NCI-H524 (cell line): ENCODE measurements at places on chromosomes 3 and 15.
A peak's percentile ranks its signal among the peaks of the same experiment; 100 is the strongest.

- peak; percentile 82 for DNase-seq
These were observed 39.7 kb downstream of the GLDN start for GRCh38 chr15:51380999-51381806.

DNA sequence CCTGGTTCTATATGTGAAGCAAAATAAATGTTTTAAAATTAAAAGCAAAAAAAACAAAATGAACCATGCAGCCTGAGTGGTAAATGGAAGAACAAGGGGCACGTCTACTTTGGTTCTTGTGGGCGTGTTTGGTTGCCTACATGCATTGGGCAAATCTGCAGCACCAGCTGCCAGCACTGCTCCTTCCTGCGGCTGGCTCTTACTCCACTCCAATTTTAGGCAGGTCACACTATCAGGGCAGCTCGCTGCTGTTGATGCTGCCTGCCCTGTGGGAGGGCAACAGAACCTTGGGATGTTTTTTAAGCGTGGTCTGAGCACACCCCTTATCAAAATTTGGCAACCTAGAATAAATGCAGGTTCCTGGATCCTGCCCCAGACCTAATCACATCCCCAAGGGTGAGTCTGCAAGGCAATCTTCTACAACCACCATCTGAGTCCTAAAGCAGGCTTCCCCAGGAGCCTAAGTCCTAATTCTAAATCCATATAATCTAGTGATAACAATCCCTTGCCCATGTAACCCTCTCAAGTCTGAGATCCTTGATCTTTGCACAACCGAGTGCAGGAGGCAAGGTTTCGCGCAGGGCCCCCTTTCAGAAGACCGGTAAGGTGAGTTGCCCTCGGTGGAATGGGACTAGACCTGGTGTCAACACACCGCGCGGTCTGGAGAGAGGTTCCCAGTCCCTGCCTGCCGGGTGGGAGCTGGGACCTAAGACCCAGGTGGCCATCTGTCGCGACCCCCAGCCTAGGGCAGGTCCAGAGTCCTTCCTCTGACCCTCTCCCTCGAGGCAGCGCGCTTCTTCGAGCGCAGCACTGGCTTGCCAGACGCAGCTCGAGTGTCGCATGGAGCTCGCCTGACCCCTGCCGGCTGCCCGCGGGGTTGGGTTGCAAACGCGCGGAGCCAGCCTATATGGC, 15.9 kb downstream of the IVD start:
- DNase-seq: peak; percentile 75

GRCh38 chr3:52313774-52314188, 2.3 kb upstream of the DNAH1 start:
- DNase-seq: no peak

GRCh38 chr3:183551930-183552329, 3.6 kb downstream of the KLHL6 start:
- DNase-seq: no peak

GRCh38 chr3:157318639-157319288, 117.9 kb upstream of the PTX3 start:
- no peak for DNase-seq

GRCh38 chr3:57017459-57017845, 43.0 kb upstream of the SPATA12 start:
- no peak for DNase-seq

- peak; percentile 30 for DNase-seq
These were observed 1.2 kb downstream of the SNX22 start for GRCh38 chr15:64152507-64153387.

DNA sequence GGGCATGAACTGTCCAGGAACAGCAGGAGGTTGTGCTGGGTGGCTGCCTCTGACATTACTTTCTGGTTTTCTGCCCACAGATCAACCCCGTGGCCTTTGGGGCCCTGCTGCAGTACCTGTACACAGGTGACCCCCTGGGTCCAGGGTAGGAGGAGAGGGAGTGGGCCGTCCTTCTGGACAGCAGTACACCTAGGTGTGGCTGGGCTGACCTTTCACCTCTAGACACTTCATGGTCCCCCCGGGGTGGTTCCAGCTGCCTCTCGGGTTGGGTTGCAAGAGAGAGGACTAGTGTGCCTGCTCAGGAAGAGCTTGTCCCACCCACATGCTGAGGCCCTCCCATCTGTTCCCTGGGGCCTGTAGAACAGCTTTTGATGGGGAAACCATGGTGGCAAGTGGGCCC, 3.7 kb downstream of the ABTB1 start:
- DNase-seq: no peak

DNA sequence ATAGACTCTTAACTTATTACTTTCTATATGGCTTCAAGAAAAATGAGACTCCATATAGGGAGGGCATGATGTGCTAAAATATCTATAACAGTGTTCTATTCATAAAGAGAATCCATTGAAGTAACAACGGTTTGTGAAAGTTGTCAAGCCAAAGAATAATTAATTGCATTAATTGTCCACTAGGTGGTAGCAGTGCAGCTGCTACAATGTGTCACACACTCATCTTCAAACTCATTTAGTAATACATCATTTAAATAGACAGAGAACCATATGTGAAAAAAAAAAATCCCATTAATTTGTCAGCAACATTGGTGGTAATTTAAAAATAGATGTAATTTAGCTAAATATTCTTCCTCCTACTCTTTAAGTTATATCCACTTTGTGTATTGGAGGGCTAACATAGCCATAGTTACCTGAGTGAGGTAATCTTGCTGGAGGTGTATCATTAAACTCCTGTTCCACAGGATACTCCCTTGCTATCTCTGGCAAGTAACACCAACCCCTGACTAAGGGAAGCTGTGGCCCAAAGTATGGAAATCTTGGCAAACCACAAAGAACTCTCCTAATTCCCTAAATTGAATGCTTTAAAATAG, 3.7 kb upstream of the CPA3 start:
- DNase-seq: peak; percentile 36

DNA sequence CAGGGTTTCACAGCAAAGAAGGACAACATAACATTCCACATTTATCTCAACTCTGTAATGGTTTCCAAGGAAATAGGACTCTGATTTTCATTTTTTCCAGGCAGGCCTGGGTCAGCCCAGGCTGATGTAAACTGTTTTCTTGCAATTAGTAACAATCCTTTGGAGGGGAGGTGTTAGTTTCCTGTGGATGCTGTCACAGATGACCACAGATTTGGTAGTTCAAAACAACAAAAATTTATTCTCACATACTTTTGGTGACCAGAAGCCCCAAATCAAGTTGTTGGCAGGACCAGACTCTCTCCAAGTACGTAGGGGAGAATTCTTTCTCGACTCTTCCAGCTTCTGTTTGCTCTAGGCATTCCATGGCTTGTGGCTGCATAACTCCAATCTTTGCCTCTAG, 88.0 kb downstream of the EDEM1 start:
- DNase-seq: no peak

GRCh38 chr3:193972832-193973231, 163.1 kb upstream of the HES1 start:
- DNase-seq: no peak

DNA sequence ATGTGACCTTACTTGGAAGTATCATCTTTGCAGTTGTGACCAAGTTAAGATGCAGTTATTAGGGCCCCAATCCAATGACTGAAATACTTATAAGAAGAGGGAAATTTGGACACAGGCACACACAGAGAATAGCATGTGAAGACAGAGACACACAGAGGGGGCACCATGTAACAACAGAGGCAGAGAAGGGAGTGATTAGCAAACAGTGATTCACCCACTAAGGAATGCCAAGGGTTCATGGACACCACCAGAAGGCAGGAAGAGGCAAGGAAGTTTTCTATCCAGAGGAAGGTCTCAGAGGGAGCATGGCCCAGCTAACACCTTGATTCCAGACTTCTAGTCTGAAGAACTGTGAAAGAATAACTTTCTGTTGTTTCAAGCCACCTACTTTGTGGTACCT, 25.0 kb downstream of the SIDT1 start:
- DNase-seq: no peak

GRCh38 chr3:10955711-10956453, 36.7 kb upstream of the SLC6A1 start:
- DNase-seq: no peak

DNA sequence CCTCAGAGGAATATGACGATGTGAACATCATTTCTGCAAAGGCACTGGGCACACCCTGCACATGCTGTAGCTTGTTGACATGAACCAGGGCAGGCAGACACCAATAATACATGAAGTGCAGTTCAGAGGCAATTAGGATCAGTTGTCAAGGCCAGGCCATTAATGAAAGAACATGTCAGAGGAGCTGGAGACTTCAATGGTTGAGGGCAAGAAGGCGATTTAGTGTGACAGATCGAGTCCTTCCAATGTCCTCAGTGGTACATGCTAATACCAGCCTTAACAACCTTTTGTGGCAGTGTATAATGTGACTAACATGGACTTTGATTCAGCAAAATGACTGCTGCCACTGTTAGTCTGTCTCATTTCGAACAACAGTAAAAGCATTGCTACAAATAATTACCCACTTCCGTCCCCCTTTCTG, 205.2 kb upstream of the NANOGP8 start:
- no peak for DNase-seq

DNA sequence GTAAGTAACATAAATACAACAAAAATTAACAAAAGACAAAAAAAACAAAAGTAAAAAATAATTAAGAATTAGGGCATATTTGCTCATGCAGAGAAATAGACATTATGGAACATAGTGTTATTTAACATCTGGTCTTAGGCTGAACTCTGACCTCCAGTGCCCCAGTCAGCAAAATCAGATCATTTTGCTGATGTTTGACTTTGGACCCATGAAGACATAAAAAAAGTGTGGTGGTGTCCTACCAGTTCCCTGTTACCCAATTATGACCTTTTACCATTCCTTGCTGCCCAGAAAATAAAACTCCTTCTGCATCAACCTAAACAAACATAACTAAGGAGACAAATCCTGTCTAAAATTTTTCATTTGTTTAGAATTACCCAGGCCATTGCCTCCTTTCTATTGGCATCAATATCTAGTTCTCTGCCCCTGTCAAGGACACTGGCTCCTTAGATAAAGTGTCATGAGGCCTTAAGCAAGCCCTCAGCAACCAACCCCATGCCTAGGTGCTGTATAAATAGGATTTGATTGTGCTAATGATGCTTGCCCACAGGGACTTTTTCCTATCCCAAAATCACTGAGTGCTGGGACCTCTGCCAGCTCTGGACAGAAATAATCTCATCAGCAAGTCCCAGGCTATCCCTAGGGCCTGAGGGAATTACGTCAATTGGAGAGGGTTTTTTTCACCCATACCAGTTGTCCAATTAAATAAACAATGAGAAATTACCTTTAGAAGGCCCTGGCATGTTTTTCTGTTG, 334.5 kb upstream of the UMPS start:
- peak; percentile 55 for DNase-seq

- DNase-seq: no peak
These were observed 12.6 kb downstream of the BFSP2 start for GRCh38 chr3:133412183-133413132.

DNA sequence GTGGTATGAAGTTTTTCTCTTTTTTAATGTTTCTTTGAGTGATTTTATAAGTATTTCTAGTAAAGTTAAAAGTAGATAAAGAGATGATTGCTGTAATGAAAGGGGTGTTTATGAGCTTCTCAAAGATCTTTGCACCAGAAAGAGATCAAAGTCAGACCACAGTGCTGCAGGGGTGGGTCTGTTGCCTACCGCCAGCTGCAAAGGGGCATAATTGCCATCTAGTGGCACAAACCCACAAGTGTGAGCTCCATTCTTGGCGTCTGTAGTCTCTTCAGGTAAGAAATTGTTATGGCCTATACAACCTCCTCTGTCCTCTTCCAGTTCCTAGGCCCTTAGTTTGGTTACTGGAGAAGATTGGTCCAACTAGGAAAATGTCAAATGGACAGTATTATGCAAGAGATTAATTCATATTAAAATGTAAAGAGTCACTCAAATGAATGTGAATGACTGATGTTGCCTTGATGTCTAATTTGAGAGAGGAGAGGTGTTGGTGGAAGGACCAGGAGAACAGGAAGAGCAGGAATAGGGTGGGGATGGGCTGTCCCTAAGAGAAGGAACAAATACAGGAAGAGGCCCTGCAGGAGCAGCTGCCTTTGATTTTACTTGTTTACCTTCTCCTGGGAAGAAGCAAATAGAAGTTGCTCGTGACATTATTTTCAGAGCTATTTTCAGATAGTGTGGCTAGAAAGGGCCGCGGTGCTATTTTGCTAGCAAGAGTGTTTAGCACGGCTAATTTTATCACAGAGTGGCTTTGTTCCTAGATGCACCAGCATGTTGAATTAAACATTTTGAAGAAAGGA, 53.0 kb upstream of the GSK3B start:
- DNase-seq: no peak
